ENCODE measurements at places on chromosomes 1 and 21.

GRCh38 chr21:17334484-17334883 is 178.4 kb upstream of the CXADR start:
- no peak for DNase-seq

GRCh38 chr1:27522432-27523336 is 32.7 kb upstream of the WASF2 start:
- no peak for DNase-seq

DNA sequence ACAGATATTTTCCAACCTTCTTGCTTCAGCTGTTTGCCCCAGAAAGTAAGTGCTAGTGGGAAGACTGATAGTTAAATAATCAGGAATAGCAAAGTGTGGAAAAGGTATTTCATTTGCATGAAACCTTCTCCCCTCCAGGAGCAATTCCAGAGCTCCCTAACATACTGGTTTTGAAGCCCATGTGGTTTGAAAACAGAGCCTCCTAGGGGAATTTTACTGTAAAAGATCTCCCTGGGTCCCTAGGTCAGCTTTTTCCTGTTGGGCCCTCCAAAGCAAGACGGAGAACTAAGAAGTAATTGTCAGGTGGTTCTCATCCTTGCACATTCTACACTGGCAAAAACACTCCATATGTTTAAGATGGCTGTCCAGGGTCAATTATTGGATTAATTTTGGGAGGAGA is 218.7 kb upstream of the FOXD3 start:
- DNase-seq = no peak

DNA sequence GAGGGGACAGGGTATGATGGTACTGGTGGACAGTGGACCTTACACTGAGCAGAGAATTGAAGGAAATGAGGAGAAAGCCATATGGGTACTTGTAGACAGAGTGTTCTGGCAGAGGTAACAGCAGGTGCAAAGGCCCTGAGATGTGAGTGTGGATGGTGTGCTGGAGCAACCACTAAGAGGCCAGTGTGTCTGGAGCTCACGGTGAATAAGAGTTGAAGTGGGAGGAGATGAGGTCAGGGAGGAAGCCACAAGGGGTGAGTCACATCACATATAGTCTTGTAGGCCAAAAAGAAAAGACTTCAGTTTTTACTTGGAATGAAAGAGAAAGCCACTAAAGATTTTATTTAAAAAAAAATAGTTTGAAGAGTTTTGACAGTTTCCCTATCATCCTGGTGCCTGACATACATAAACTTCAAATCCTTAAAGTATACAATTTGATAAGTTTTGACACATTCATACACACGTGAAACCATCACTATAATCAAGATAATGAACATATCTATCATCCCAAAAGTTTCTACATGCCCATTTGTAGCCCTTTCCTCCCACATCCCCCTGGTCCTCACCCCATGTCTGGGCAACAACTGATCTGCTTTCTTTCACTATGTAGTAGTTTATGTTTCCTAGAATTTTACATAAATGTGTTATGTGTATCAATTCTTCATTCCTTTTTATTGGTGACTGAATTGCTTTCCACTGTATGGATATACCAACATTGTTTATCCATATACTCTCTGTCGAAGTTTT is 148.4 kb downstream of the GPATCH2 start:
- DNase-seq = no peak

DNA sequence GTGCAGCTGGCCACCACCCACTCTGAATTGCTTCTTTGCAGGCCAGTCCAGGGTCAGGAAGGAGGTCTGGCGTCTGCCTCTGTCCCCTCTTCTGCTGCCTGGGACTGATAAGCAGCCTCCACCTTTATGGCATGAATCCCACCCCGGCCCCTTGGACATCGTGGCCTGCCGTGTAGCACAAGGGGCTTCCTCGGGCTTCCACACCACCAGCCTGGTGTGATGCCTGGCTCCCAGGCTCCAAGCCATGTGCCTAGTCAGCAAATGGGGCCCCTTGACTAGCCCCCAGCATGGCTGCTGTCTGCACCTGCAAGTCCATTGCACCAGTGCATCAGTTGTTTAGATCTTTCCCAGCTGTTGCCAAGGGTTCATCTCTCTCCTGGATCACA is 9.9 kb upstream of the ARF1 start:
- DNase-seq = no peak

DNA sequence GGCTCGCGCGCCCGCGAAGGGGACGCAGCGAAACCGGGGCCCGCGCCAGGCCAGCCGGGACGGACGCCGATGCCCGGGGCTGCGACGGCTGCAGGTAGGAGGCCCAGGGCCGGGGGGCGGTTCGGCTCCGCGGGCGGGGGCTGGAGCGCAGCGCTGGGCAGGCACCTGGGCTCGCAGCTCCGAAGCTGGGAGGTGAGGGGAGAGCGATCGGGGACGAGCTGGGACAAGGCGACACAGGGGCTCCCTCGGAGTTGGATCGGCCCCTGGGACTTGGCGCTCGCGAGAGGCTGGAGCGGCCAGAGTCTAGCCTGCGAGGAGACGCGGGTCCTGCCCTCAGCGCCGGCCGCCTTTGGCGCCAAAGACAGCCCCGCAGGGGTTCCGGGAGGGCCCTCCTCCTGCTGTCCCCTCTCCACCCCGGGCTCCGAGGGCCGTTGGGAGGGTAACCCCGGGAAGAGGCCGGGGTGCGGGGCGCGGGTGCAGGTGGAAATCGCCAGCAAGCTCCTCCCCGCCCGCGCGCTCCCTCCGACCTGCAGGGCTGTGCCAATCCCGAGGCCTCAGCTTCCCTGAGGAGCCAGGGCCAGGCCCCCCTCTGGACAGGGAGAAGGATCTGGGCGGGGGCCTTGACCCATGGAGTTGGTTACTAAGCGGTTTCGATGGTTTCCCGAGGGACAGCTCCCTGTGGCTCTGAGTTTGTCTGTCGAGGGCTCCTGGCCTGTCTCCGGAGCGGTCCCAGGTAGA is 401 bp downstream of the TP73 start:
- no peak for DNase-seq

- no peak for DNase-seq
These were observed 239.1 kb upstream of the SGIP1 start for GRCh38 chr1:66294707-66295370.

GRCh38 chr1:160453443-160453842 is 53.1 kb downstream of the VANGL2 start:
- no peak for DNase-seq

GRCh38 chr1:182762536-182762935 is 27.0 kb upstream of the NPL start:
- no peak for DNase-seq

DNA sequence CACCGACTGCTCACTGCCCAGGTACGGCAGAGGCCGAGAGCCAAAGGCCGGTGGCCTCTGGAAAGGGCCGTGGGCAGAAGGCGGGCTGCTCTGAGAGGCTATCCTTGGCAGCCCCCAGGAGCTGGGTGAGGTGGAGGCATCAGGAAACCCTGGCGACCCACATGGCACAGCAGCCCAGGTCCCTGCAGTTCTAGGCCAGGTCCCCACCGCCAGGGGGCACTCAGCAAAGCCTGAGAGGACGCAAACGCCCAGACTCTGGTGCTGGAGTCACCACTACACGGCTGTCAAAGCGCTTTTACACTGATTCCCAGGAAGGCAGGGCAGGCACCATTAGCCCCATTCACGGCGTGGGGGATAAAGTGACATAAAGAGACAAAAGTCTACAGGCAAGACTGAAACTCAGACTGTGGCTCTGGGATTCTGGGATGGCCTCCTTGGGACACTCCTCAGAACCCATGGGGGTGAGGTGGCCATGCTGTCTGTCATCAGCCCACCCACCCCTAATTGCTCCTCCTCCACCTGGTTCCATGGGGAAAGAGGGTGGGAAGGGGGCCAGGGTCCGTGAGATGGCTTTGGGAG is 4.9 kb downstream of the PLEKHG5 start:
- DNase-seq = peak; percentile 89

- DNase-seq = no peak
These were observed 14.5 kb upstream of the CDCA8 start for GRCh38 chr1:37677808-37678207.

- DNase-seq = no peak
These were observed 70.1 kb upstream of the EFHD2 start for GRCh38 chr1:15339570-15339969.

DNA sequence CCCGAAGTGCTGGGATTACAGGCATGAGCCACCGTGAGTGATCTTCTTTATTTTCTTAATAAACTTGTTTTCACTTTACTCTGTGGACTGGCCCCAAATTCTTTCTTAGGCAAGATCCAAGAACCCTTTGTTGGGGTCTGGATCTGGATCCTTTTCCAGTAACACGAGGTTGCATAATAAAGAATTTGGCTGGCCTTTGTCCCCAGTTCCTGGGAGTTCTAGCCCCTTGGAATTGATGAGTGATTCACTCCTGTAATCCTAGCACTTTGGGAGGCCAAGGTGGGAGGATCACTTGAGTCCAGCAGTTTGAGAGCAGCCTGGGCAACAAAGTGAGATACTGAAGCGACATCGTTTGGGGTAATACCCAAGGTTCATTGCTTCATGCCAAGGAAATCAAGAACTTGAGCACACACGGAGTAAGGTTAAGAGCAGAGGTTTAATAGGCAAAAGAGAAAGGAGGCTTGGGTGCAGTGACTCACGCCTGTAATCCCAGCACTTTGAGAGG is 2.2 kb upstream of the TOMM20 start:
- DNase-seq = no peak

- peak; percentile 76 for DNase-seq
These were observed 17.9 kb downstream of the MTX1 start for GRCh38 chr1:155226188-155226909.

- no peak for DNase-seq
These were observed 7.9 kb upstream of the ADORA3 start for GRCh38 chr1:111511370-111511769.

DNA sequence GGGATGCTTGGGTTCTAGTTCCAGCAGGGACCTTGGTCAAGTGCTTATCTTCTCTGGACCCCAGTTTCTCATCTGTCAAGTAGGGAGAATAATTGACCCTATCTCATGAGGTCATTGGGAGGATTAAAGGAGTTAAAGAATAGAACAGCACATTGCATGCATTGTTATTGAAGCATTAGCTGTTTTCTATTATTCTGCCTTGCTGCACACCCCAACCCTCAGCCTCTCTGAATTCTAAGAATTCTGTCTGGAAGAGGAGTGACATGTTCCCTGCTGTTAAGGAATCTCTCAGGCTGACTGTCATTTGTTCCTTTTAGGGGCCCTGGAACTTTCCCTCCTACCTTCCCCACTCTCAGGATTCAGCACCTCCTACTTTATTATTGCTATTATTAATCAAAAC is 73.9 kb downstream of the NENF start:
- no peak for DNase-seq

- no peak for DNase-seq
These were observed 14.2 kb upstream of the AMIGO1 start for GRCh38 chr1:109523706-109524105.

GRCh38 chr1:29441916-29442668 is 205.8 kb downstream of the PTPRU start:
- no peak for DNase-seq

- peak; percentile 38 for DNase-seq
These were observed 78.3 kb downstream of the NDUFS5 start for GRCh38 chr1:39104158-39105060.

DNA sequence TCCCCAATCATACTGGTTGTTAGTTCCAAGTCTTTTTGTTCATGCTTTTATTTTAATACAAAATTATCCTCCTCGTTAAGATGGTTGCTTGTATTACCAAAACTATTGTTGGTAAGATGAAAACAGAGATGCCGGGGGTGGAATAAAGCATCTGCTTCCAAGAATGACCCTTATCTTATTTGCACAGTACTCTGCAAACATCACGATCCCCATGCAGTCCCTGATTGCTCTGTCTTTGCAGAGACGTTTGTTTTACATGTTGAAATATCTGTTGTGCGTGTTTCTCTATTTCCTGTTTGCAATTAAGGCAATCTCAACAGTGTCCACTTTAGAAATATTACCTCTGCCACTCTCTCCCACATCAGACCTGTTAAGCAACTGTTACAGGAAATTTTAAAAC is 141.3 kb upstream of the NCAM2 start:
- DNase-seq = no peak

DNA sequence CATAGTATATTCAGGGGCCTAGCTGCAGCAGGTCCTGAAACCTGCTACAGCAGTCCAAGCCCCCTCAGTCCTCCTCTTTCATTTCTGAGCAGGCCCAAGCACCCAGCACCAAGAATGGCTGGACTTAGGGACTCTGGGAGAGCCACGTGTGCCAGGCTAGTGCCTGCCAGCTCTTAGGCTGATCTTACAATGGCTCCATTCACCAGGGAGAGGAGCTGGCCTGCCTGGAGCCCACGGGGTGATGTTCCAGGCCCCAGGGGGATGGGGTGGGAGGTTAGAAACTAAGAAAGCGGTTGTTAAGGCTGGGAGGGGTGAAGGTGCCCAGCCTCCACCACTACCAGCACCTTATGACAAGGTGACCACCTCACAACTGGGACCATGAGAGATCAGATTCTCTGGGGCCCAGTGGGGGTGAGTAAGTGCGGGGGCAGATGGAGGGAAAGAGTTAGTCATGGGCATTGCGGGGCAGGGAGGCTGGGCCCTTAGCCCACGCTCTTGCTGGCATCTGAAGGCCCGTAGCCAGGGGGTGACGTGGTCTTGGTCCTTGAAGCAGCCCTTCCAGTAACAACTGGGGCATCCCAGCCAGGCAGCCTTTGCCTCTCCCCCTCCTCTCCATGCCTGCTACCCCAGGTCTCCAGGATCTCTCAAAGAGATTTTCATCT is 30.3 kb upstream of the CLIC4 start:
- DNase-seq = no peak

- peak; percentile 52 for DNase-seq
These were observed 77.1 kb downstream of the TOMM20 start for GRCh38 chr1:235051521-235051920.

GRCh38 chr1:4428711-4429110 is 225.7 kb upstream of the AJAP1 start:
- DNase-seq = no peak

DNA sequence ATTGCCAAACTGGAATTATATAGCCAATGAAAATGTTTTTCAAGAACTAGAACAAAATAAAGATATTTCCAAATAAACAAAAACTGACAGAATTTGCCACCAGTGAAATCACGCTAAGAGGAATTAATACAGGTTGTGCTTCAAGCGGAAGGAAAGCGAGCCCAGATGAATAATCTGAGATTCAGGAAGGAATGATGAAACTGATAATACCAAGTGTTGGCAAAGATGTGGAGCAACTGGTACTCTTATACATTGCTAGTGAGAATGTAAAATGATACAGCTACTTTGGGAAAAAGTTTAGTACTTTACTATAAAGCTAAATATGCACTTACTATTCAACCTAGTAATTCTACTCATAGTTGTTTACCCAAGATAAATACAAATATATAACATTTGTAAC is 30.8 kb upstream of the GUCA2B start:
- DNase-seq = no peak

- DNase-seq = no peak
These were observed 273.1 kb upstream of the SNX7 start for GRCh38 chr1:98388441-98388840.

GRCh38 chr1:181083842-181084605 is 4.5 kb upstream of the IER5 start:
- DNase-seq = peak; percentile 82

- no peak for DNase-seq
These were observed 38.5 kb upstream of the AK4 start for GRCh38 chr1:65109487-65109886.

GRCh38 chr1:24963099-24963872 is 33.2 kb upstream of the RUNX3 start:
- DNase-seq = no peak

All from body of pancreas (tissue), 4 donors.